ENCODE measurements at places on chromosomes 7 and 10. TPM values are rescaled to one million over a fixed set of nuclear protein-coding genes. Genes with fewer than 3 reads are reported as not detected.
A peak's percentile ranks its signal among the peaks of the same experiment; 100 is the strongest.

Gene RAMP3
- 30.7 TPM for total RNA-seq

Gene CHST3
- total RNA-seq: 37.3 TPM

GRCh38 chr10:87761892-87762291 lies 56.1 kb downstream of the ATAD1 start:
- DNase-seq: no peak

DNA sequence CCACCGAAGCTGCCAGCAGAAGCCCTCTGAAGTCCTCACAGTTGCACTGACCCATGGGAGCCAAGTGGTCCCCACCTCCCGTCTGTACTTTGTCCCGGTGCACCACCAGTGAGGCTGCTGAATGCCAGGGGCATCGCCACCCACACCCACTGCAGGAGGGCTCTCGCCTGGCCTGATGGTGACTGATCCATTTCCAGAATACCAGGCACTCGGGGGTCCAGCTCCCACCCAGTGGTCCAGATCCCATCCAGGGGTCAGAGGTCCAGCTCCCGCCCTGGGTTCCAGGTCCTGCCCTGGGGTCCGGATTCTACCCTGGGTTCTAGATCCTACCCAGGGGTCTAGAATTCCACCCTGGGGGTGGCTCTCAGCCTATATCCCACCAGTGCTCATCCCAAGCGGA lies 9.1 kb upstream of the JAKMIP3 start:
- no peak for DNase-seq

DNA sequence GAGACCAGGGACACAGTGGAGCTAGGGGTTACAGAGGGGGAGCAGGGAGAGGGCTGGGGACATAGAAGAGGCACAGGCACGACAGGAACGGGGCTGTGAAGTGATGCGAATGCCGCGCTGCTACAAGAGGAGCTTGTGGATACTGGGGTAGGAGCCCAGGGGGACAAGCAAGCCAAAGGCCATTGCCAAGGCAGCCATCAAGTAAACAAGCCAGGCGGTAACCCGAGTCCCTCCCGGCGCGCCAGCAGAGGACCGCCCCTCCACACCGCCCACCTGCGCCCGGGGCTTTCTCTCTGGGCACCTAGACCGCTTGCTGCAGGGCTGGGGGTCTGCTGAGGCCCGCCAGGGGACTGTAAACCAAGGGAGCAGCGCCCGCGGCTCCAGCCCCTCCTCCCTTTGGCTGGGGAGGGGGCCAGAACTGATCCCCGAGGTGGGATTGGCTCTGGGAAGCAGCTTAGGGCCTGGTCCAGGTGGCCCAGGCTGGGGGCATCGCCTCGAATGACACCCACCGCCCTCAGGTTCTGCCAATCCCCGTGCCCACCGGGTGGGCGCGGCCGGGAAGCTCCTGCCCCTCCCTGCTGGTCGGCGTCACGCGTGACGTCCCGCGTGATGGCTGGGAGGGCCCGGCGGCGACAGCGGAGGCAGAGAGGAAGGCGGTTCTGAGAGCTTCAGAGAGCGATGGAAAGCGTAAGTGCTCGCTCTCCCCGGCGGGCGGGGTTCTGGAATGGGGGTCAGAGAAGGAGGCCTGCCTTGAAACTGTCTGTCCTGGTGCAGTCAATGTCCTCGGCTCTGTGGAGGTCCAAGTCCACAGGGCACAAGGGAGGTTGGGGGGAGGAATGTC lies 982 bp downstream of the SFXN3 start:
- peak; percentile 95 for DNase-seq

DNA sequence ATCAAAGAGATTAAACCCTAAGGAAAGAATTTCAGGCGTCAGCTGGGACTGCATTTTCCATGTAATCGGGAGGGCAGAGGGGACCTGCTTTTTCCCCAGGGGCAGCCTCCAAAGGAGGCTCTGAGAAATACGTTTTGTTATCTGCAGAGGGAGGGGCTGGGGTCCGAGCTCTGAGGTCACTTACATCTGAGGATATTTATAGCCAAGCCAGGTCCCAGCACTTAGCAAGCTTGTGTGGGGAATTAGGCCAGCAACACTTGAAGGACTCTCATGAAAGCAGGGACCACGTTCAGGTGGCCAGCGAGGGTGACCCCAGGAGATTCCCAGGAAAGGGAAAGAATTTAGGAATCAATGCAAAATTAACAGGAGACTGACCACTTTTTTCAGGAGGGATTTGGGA lies 20.6 kb upstream of the GDI2 start:
- DNase-seq: no peak

DNA sequence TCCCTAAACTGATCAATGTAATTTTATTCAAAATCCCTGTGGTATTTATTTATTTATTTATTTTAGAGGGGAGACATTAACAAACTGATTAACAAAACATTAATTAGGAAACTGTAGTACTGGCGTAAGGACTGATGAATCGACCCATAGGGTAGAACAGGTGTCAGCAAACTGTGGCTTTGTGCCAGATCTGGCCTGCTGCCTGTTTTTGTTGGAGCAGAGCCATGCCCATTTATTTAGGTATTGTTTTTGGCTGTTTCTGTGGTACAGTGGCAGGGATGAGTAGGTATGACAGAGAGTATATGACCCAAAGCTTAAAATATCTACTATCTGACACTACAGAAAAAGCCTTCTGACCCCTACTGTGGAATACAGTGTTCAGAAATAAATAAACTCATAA lies 332.5 kb upstream of the ETV1 start:
- DNase-seq: no peak

DNA sequence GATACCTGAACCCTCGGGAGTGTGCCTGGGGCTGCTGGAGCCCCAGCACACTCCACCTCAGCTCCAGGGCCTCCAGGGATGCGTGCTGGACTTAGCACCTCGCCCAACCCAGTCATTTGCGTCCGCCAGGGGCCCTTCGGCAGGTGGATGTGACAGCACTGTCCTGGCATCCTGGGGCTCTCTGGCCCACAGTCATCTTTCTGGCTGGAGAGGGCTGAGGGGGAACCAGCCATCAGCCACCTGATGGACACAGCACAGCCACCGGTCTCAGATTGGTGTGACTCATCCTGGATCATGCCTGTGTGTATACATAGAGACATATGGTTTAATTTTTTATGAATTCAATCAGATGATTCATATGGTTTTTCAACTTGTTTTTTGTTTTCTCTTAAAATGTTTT lies 11.1 kb downstream of the ZNF775 start:
- DNase-seq: no peak

Gene MBL2
- total RNA-seq: not detected

DNA sequence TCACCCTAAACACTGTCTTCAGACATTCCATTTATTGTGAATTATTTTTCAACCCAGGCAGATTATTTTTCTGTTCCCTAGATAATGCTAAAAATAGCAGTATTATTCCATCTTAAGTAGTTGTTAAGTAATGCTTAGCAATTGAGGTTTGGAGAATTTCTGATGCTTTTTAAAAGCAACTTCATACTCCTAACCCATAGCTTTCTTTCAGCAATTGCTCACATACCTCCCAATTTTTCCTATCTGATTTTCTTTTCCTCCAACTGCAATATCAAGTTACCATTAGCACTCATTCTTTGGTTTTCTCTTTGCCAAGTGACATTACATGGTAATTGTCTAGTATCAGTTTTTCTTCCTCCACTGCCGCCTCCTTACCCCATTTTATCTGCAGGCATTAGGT lies 104.7 kb downstream of the GPR85 start:
- no peak for DNase-seq

DNA sequence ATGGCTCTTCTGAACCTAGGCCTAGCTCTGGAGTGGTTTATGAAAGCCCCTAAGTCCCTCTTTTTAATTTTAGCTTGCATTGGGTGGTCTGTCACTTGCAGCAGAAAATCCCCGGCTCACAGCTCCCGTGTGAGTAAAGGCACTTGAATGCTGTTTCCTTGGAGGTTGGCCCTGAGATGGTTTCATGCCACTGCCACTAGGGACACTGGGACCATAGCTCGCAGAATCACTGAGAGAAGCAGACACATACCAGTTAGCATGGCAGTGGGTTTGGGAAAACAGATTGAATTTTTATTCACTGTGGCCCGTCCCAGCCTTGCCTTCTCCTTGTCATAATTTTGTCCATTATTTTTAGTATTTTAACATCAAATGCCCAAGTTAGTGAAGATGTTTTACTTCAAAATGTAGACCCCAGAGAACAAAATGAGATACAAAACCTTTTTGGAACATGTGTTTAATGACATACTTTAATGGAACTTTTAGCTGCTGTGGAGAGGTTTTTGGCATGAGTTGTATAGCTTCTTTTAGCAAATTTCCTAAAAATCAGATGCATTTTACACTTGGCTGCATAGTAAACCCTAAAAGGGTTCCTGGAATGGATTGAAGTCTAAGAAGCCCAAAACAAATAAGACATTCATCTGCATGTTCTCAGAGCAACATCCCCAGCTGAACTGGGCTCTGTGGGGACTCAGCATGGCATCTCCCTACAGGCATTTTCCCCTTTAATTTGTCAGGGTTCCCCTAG lies 259.7 kb upstream of the PITRM1 start:
- DNase-seq: no peak

GRCh38 chr10:132243141-132243540 lies 56.4 kb downstream of the DPYSL4 start:
- DNase-seq: no peak

GRCh38 chr7:72408966-72409637 lies 3.0 kb downstream of the CALN1 start:
- DNase-seq: no peak

- no peak for DNase-seq
Observed at GRCh38 chr10:130138479-130138866, 2.3 kb downstream of the GLRX3 start.

DNA sequence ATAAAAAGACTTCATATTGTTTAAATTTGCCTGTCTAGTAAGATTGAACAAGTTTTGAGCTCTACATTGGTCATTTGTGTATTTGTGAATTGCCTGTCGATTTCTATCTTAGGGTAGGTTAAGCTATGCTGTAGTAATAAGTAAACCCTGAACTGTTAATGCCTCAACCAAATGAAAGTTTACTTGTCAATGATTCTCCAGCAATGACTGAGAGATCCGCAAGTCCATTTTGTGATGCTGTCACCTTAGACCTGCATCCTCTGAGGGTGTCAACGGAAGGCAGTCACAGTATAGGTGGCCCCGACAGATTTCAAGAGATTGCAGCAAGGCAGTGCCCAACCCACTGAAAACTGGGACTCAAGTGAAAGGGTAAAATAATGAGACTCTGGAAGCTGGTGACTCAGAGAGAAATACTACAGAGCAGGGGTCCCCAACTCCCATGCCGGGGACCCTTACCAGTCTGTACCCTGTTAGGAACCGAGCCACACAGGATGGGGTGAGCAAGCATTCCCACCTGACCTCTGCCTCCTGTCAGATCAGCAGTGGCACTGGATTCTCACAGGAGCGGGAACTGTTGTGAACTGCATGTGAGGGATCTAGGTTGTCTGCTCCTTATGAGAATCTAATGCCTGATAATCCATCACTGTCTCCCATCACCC lies 10.8 kb upstream of the PHYH start:
- no peak for DNase-seq

DNA sequence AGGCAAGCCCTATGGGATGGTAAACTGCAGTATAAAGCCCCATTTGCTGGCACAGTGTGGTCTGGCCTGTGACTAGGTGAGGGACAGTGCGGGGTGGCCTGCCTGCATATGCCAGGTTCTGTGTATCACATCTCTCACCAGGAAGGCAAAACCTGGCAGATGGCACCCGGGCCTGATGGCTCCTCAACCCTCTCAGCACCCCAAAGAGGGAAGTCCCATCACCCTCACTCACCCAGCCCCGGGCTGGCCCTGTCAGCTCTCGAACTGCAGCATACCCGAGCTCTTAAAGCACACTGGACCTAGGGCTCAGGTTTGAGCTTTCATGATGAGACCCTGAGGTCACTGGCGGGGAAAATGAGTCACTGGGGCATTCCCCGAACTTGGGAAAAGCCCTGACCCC lies 130.5 kb downstream of the LHPP start:
- no peak for DNase-seq

DNA sequence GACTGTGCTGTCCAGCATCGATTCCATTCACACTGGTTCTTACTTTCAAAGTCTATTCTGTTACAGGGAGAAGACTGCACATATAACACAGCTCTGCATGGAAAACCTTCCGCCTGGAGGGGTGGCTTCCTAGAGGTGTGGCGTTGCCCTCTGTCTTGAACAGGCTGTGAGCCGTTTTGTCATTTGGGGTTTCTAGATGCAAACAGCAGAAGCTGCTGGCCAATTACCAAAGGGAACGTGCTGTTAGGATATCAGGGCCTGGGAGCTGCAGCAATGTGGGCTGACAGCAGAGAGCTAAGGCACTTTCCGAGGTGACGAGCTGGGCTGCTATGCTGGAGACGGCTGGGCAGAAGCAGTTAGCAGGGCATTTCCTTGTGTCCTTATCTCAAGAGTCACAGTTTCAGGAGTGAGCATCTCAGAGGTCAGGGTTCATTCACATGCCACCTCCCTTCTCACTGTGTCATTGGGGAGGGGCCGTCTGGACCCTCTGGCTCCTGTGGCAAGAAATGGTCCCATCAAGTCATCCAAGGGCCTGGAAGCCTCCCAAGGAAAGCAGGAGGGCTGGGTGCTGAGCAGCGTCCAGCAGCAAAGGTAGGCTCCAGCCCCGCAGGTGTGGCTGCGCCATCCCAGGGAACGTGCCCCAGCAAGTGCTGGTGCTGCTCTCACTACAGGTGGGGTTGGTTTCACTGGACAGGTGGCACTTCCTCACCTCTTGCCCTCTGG lies 106.5 kb downstream of the WDR37 start:
- no peak for DNase-seq

DNA sequence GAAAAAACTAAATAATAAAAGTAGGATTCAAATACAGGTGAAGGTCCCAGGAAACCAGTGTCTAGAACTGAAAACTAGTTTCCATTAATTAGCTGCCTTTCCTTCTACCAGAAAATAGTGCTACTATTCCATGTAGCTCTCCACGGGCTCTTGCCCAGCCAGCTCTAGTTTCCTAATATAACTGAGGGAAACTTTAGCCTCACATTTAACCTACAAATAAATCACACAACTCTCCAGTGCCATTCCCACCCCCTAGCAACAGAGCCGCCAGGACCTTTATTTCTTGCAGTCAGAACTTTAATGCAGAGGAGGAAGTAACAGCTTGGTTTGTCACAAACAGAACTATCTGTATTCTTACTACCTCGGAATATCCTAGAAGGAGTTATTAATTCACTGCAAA lies 10.3 kb downstream of the TOMM7 start:
- no peak for DNase-seq

DNA sequence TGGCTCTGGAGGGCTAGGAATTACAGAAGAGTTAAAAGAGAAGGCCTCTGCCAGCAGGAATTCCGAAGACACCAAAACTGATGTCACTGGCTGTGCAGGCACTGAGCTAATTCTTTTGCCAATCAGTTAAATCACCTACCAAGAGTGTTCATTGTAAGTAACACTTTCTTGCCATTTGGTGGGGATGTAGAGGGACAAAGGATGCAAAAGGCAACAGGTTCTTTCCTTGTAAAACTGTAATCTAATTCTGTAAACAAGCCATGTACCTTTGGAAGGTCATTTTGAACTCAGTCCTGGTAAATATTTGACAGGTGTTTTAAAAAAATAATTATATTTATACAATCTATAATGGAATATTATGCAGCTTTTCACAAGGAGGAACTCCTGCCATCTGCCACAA lies 438.4 kb downstream of the AUTS2 start:
- DNase-seq: no peak

GRCh38 chr10:43105102-43105955 lies 28.5 kb downstream of the RET start:
- DNase-seq: no peak

Gene WDFY4
- total RNA-seq: 5.8 TPM

Gene CALHM1
- total RNA-seq: not detected

GRCh38 chr7:1883834-1884582 lies 213.9 kb downstream of the ELFN1 start:
- DNase-seq: no peak

Measured in esophagus muscularis mucosa (tissue), 4 donors.